CD8-positive, alpha-beta memory T cell (primary cell): ENCODE measurements at places on chromosomes 5 and 9. TPM values are rescaled to one million over a fixed set of nuclear protein-coding genes. Genes with fewer than 3 reads are reported as not detected.

DNA sequence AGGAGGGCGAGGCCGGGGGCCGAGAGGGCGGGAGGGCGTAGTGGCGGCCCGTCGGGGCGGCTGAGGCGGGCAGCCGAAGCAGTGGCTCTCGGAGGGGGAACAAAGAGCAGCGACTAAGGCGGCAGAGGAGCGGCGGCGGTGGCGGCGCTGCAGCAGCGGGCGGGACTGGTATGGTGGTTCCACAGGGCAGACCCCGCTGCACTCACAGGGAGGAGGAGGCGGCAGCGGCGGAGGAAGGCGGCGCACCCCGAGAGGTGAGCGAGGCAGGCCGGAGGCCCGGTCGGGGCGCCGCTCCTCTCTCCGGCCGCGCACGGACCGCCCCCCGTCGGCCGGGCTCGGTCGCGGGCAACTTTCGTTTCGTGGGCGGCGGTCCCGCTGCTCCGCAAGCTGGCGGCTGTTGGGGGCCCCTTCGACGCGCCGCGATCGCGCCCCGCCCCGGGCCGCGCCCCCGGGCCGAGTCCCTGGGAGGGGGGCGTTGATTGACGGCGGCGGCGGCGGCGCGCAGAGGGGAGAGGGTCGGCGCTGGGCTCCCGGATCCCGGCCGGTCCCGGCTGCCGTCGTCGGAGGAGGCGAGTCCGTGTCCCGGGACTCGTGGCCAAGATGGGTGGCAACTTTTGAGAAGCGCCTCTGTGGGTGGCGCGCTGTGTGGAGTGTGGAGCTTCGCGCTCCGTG, 467 bp downstream of the CNOT6 start:
- no peaks in the 10 kb centered on the region for H3K27me3 ChIP-seq
- no peak for DNase-seq
- H3K27ac ChIP-seq: peak overlapping the region; percentile 79
- H3K4me1 ChIP-seq: peaks cover 37% of the 10 kb centered on the region
- peak overlapping the region; percentile 68 for H3K4me3 ChIP-seq

DNA sequence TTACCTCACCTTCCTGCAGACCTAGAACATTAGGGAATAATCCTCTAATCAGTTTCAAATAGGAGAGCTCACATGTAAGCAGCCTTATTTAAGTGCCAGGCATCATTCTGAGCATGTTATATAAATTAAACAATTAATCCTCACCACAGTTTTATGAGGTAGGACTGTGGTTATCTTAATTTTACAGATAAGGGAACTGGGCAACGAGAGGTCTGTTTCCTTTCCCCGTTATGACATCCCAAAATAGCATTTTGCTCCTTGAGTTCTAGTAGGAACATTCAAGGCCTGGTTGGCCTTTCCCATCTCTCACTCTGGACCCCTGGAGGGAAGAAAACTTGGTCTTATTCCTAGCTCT, 19.1 kb upstream of the IFNB1 start:
- H3K4me1 ChIP-seq: peaks cover 17% of the 10 kb centered on the region
- no peak for DNase-seq
- peak overlapping the region; percentile 68 for H3K4me3 ChIP-seq
- no peaks in the 10 kb centered on the region for H3K36me3 ChIP-seq
- H3K27me3 ChIP-seq: no peaks in the 10 kb centered on the region
- H3K27ac ChIP-seq: peak overlapping the region; percentile 47

DNA sequence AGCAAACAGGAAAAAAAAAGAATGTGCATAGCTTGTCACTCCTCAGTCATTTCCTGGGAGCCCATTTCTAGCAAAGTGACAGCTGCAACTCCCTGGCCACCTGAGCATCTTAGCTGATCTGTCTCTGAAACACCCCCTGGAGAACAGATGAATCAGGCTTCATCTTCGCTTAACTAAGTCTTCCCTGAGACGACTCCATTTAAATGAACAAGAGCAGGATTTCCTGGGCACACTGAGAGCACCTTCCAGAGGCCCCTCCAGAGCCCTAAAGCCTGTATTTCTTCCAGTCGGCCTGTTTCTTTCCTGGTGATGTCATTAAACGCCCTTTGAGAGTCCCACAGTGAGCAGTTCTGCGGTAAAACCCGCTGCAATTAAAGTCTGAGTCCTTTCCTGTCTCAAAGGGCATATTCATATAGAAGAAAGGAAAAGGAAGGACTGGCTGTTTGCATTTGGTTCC, 13.9 kb downstream of the TGFBI start:
- no peaks in the 10 kb centered on the region for H3K36me3 ChIP-seq
- H3K4me1 ChIP-seq: peaks cover 5% of the 10 kb centered on the region
- H3K27me3 ChIP-seq: no peaks in the 10 kb centered on the region
- no peak overlapping the region for H3K27ac ChIP-seq
- DNase-seq: no peak

GRCh38 chr5:171474230-171474813, 54.9 kb downstream of the FGF18 start:
- no peak overlapping the region for H3K27ac ChIP-seq
- no peak overlapping the region for H3K4me3 ChIP-seq
- H3K4me1 ChIP-seq: no peaks in the 10 kb centered on the region
- H3K27me3 ChIP-seq: no peaks in the 10 kb centered on the region

DNA sequence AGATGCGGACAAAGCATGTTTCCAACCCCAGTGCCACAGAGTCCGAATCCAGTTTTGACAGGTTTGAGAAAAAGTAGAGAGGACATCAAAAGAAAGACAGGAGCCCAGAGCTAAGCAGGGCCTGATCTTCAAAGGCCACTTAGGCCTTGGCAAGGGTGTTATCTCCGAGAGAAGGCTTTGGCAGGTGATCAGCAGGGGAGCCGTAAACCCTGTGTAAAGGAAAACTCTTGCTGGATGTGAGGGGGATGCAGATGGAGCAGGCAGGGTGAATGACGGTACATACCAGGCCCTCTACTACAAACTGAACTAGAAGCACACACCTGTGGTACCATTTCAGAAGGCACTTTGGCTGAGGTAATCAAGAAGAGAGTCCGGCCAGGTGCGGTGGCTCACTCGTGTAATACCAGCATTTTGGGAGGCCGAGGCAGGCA, 1.4 kb upstream of the HNRNPH1 start:
- no peaks in the 10 kb centered on the region for H3K27me3 ChIP-seq
- H3K4me3 ChIP-seq: peak overlapping the region; percentile 73
- peak overlapping the region; percentile 97 for H3K27ac ChIP-seq
- H3K36me3 ChIP-seq: peaks cover 21% of the 10 kb centered on the region
- H3K4me1 ChIP-seq: peaks cover 34% of the 10 kb centered on the region

DNA sequence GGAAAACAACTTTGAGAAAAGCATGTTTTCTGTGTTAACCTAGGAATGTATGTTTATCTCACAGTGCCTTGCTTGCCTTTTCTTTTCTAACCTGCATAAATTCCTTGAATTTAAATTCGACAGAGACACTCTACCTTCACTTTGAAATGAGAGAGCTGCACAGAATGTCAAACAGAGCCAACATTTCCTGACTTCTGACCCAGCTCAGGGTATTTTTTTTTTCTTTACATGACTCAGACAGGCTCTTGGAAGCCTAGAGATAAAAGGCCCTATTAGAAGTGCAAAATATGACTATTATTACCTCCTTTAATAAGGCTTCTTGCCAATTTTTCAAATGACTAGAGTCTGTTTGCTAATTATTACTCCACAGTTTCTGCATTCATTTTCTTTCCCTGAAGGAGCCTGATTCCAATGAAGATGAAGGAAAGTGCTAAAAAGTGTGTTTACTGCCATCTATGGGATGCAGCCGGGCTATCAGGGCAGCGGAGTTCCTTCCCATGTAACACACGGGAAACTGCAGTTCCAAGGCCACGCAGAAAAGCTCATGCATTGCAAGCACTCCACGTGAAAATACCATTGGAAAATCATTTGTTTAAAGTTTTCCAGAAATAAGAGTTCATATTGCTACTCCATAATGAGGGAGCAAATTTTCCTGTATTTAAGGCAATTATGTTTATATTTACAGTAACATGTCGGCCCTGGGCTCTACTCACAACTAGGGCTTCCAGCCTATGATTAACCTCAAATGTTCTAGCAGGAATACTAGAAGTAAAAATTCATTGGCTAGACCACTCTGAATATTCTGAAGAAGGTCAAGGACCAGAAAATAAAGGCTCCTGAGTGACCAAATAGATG, 485.6 kb downstream of the ZSWIM6 start:
- no peak overlapping the region for H3K4me3 ChIP-seq
- H3K27me3 ChIP-seq: no peaks in the 10 kb centered on the region

GRCh38 chr5:40479939-40480338, 199.8 kb upstream of the PTGER4 start:
- H3K36me3 ChIP-seq: no peaks in the 10 kb centered on the region
- no peak for DNase-seq
- no peaks in the 10 kb centered on the region for H3K27me3 ChIP-seq
- peaks cover 4% of the 10 kb centered on the region for H3K4me1 ChIP-seq

The TSSK1B gene
- polyA plus RNA-seq: not detected
